Activated T-helper 1 cell treated with Interleukin-2 at 50 U/mL for 16 hours (primary cell): ENCODE measurements at places on chromosomes 5 and 9.

GRCh38 chr9:72440992-72441847 lies 76.2 kb upstream of the ZFAND5 start:
- no peak for DNase-seq

GRCh38 chr5:150639751-150640150 lies 709 bp upstream of the SYNPO start:
- DNase-seq: no peak

DNA sequence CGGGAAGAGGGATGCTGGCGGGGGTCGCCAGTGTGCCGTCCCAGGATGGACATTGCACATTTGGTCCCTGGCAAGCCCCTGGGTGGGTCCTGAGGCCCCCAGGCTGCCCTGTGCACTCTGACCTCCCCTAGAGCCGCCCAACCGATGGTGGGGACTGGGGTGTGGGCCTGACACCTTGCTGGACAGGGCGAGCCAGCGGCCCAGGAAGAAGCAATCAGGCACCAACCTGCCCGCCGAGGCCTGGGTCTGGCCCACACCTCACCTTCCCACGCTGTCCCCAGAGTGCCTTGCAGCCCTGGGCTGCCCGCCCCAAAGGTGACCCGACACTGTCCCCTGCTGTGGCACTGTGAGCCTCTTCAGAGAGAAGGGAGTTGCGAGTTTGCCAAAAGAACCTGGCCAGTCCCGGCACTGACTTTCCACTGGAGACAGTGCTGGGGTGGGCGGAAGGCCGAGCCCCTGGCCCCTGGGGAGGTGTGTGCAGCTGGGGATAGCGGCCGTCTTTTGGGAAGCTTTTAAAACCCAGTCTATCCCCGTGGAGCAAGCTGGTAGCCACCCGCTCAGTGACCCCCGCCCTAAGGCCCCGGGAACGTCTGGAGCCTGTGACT lies 12.0 kb upstream of the NRARP start:
- DNase-seq: no peak

DNA sequence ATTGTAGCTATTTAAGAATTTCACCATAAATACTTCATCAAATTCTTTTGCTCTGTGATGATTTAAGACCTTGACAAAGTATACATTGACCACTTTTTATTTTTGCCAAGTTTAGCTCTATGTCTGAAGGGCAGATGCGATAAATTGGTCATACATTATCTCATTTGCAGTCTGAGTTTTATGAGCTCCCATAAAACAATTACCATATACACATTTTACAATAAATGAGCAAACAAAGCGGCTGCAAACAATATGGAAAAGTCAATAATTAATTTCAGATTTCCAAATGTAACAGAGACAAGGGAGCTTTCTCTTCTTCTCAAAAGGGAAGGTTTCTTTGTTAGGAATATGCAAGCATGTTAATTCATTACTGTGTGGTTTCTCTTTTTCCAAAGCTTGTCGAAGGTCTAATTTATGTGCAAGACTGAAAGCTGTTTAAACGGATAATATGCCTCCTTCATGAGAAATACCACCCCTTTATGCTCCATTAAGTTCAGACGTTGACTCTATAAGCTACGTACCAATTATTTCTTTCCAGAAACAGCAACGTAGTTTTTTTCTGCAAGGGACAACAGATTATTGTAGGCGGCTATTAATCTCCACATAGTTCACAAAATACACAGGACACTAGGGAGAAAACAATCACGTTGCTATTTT lies 7.0 kb upstream of the IZUMO3 start:
- no peak for DNase-seq

GRCh38 chr9:98129451-98129881 lies 10.4 kb upstream of the TRIM14 start:
- no peak for DNase-seq

- DNase-seq: no peak
These were observed 43.6 kb downstream of the SEMA5A start for GRCh38 chr5:9502050-9502834.
